ENCODE measurements at places on chromosomes 16 and 17.

DNA sequence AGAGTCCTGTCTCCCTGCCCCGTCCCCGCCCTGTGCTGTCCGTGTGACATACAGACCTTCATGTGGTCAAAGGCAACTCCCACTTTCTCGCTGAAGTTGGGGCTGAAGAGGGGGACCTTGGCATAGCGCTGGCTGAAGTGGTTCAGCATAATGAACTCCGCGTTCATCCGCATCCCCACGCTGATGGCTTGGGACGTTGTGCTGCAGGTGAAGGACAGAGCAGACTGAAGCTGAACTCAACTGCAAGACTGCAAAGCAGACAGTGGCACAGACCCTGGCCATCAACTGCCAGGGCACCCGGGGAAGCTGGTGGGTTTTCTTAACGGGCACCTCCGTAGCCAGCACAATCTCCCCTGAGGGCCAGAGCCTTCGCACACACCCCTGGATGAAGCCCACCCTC, 24.2 kb downstream of the ELAC2 start:
- no peak for DNase-seq

DNA sequence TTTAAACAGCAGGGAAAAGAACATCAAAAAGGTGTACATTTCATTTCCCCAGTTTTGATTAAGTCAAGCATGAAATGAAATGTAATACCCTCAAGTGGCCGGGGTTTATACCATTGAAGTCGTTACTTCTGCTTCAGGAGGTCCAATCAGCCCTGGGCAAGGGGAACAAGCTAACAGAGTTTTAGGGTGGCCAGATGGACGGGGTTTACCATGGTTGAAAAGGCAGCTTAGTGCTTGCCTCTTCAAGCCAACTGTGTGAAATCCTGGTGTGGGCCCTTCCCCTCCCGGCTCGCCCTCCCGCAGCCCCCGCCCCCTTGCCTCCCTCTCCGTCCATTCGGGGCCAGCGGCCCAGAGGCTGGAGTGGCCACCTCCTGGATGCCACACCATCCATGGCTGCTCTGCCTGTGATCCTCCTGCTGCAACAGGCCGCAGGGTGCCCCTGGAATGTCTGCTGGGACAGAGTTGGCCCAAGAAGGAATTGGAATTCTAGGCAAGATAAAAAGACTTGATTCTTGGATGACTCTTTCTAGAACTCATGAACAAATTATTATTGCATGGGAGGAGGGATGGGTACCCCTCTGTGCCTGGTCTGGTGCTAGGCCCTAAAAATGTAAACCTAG, 296.2 kb upstream of the IRX3 start:
- DNase-seq, result no peak

- DNase-seq, result no peak
Measured at GRCh38 chr16:72921106-72921505, 126.8 kb downstream of the ZFHX3 start.

DNA sequence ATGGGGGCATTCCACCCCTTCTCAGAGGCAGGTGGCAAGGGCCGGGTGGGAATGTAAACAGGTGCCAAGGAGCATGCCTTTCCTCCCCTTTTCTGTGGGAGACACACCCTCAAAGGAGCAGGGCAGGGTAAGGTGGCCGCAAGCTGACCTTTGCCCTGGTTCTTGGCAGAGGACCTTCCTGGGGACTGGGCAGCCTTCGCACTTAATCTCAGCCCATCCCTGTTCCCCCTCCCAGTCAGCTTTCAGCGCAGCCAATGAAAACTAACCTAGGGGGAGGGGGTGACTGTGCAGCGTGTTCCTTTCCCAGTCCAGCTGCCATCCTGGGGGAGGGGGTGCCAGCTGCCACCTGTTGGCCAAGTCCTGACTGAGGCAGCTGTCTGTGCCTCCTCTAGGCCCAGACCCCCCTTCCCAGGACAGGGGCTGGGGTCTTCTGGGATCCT, 2.8 kb downstream of the TRAF4 start:
- DNase-seq, result no peak

GRCh38 chr17:40100669-40101366, 429 bp upstream of the NR1D1 start:
- peak; percentile 98 for DNase-seq

Measured in iPS DF 19.7 (cell line).